Activated CD4-positive, alpha-beta T cell treated with anti-CD3 and anti-CD28 coated beads, Interleukin-2, amount 50 U/mL, for 48 hours (primary cell): ENCODE measurements at places on chromosomes 3 and 15.

- peak; percentile 33 for DNase-seq
Observed at GRCh38 chr3:97990624-97991292, 18.5 kb upstream of the RIOX2 start.

DNA sequence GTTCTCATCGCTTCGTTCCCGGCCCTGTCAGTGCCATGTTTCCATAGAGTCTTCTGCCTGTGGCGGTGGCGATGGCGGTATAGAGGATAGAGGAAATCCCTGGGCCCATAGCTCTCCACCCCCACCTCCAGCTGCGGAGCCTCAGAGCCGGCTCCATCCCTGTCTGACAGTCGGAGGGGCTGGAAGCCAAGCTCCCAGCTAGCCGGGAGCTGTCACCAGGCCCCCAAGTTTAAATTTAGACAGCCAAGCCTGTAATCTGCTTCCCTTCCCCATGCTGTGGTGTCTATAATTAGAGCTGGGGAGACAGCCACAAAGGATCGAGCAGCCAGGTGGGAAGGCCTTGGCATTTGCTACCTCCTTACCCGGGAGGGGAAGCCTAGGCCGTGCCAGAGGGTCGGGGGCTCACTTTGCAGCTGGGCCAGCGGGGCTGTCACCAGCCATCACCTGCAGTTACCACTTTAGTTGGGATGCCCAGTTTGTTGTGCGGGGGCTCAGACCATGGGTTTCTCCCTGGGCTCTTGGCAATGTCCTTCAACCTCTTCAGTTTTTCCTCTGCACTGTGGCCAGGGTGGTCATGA, 56.3 kb upstream of the SEC13 start:
- no peak for DNase-seq

- no peak for DNase-seq
Observed at GRCh38 chr3:119538772-119539171, 20.6 kb downstream of the CD80 start.

DNA sequence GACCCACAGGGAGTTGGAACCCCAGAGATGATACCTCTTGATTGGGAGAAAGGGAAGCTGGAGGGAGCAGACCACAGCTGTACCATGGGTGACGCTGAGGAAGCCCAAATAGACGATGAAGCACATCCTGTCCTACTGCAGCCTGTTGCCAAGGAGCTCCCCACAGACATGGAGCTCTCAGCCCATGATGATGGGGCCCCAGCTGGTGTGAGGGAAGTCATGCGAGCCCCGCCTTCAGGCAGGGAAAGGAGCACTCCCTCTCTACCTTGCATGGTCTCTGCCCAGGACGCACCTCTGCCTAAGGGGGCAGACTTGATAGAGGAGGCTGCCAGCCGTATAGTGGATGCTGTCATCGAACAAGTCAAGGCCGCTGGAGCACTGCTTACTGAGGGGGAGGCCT, 201.1 kb downstream of the AKAP13 start:
- DNase-seq: peak; percentile 56

DNA sequence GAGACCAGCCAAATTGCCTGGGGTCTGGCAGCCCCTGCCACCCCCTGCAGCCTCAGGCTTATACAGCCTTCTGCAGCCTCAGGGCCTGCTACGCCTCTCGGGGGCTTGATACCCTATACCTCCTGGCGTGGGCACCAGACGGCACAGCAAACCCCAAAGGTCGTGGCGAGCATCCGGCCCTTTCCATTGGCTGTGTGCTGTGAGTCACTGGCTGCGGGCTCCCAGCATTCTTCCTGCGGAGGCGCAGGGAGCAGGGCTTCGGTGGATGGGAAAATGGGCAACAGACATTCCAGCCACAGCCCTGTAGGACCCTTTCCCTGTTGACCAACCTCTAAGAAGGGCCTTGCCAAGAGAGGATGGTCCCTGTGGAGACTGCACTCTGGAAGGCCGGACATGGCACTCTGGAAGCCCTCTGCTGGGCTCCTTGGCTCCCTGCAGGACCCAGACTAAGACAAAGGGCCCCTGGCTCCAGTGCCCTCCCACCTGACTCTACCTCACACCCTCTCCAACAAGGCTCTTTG, 59.6 kb downstream of the ITGA11 start:
- no peak for DNase-seq

DNA sequence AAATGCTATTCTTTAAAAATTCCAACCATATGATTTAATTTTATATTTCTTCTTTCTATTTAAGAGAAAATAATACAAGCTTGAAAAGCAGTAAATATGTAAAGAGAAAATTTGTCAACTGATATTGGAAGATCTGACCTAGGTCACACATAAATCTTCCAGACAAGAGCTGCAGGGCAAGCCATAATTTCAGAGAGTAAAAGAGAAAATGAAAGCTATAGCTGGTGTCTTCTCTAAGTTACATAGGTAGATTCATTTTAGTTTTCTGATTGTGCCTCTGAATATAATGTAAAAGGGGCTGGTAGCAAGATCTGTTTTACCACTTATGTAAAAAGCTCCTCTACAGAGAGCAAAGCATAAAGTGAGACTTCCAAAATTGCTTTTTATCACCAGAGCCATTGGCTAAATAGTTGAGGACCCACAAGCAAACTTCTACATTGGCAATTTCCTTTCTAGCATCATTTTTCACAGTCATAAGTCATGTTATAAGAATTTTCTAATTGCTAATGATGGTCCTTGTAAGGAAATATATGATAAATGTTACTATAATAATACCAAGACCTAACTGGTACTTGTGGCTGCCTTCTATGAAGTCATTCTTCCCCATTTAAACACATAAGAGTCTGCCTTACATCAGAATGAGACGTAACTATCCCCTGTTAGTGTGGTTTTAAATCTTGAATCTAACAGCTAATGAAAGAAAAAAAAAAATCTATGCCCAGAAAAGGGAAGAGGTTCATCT, 80.8 kb upstream of the SKOR1 start:
- no peak for DNase-seq

DNA sequence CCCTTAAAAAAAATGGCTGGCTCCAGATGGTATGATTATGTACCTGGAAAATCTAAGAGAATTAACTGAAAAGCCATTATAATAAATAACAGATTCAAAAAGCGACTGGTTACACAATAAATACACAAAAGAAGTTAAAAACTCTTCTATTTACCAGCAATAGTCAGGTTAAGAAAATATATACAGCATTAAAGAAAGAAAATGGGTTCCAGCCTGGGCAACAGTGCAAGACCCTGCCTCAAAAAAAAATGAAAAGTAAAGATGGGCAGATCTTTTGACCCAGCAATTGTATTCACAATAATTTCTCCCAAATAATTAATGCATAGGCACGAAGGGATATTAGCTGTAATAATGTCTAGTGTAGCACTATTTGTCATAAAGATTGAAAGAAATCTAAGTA, 8.7 kb downstream of the TBC1D5 start:
- no peak for DNase-seq

DNA sequence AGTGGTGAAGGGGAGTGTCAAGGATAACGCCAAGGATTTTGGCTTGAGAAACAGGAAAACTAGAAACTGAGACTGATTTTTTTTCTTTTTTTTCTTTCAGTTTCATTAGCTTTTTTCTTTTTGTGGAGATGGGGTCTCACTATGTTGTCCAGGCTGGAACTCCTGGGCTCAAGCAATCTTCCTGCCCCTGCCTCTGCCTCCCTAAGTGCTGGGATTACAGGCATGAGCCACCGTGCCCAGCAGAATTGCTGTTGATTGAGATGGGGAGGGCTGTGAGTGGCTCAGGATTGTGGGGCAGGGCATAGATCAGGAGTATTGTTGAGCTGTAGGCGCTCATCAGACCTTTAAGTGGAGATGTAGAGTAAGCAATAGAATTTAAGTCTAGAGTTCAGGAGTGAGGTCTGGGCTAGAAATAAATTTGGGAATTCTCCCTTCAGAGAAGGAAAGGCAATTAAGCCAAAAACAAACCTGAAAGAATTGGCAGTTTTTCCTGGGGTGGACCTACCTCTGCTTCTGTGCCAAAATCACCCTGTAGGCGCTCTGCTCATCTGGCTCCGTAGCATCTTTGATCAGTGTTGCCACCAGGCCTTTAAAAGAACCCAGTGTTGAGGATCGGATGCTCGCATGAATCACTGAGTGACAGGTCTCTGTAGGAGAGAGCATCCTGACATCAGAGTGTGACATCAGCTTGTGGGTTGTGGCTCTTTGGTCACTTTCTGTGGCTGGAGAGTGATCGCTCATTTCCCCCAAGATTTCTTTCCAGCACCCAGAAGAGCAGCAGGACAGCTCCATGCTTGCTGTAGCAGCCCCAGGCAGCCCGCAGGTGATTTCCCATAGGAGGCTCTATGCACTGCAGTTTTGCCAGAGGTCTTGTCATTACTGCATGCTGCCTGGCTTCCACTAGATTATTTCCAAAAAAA, 15.8 kb downstream of the ABHD17C start:
- peak; percentile 72 for DNase-seq

DNA sequence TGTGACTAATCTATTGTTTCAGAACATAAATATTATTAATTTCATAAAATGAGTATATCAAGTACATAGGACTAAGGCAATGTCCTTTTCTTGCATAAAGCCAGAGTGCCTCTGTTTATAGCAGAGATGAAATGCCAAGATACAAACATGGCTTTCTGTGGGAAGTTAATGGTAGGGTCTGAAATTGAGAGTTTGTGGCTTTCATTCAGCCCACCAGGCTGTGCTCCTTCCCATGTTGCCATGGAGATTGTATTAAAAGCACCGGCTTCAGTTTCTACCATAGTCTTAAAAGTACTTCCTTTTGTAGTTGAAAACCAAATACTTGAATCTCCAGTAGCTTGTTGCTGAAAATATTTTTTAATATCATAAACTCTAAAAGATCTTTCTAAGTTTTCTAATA, 114.0 kb downstream of the LRRC28 start:
- DNase-seq: no peak

- no peak for DNase-seq
Observed at GRCh38 chr15:86540840-86541467, 461.3 kb downstream of the AGBL1 start.

DNA sequence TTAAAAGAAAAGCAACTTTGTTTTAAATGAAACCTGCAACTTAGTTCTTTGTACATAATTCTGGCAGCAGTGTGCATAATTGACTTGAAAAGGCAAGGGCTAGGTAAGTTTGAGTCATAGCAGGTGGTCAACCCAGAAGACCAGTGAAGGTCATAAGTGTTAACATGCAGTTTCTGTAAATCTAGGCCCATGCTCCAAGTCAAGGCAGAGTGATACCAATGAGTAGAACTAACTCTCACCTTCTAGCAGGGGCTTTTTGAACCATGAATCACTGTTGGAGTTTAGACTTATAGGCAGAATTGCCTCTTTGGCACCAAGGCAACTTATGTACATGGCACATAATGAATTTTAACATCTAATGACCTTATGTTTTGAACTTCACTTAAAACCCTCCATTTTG, 29.5 kb upstream of the IL20RB start:
- no peak for DNase-seq
